Omental fat pad (tissue), 4 donors: ENCODE measurements at places on chromosomes 12 and 14. TPM values are rescaled to one million over a fixed set of nuclear protein-coding genes. Genes with fewer than 3 reads are reported as not detected.

The PMCH gene
- not detected for total RNA-seq

The TMCC3 gene
- total RNA-seq, result 9.2 TPM

The CIROP gene
- total RNA-seq, result not detected

The TBX3 gene
- total RNA-seq, result 18.0 TPM

DNA sequence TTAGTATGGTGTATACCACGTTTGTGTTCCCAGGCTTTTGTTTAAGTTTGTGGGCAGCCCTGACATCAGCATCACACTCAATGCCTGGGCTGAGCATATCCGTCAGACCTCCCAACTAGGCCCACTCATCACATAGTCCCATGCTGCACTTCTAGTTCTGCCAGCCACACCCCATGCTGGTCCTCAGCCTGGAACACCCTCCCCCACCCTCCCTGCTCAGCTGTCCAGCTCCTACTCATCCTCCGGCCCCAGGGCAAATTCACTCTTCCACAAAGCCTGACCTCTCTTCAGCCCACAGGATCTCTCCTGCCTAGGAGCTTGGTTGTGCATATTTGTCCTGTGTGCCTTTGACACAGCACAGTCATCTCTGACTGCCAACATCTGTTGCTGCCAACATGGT is 3.9 kb upstream of the ENDOU start:
- DNase-seq, result no peak

DNA sequence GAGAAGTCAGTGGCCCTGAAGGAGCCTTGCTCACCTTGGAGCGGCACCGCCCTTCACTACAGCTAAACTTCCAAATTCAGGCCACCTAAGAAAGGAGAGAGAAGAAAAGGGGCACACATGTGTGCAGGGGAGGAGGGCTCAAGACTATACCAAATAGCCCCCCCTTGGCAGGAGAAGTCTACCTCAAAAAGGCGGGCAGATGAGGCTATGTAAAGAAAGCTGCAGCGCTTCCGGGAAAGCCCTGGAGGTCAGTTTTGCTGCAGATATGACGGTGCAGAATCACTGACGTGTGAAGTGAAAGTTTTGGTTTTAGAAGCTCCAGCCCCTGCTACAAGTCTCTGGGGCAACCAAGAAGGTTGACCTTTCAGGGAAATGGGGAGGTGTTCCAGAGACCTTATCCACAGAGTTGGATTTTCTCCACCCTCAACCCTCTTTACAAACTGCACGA is 48.2 kb upstream of the PNMA1 start:
- no peak for DNase-seq

- no peak for DNase-seq
Measured at GRCh38 chr14:83164591-83164990, 1630.9 kb upstream of the SEL1L start.

GRCh38 chr14:55381040-55381439 is 30.6 kb downstream of the ATG14 start:
- DNase-seq, result no peak

DNA sequence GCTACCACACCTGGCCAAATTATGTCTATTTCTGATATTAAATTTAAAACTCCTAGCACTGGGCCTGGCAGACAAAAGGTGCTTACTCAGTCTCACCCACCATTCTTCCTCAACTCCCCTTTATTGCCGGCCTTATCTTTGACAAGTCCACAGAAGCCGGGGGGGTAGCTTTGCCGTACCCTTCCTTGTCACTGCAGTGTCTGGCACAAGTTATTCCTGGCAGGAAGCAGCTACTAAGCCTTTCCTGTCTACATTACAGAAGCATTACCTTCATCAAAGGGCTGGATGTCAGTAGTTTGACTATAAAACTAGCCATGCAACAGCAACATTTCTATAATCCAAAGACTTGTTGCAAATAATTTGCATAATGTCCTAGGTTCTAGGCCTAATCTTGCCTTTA is 127.1 kb downstream of the PRICKLE1 start:
- DNase-seq, result no peak

DNA sequence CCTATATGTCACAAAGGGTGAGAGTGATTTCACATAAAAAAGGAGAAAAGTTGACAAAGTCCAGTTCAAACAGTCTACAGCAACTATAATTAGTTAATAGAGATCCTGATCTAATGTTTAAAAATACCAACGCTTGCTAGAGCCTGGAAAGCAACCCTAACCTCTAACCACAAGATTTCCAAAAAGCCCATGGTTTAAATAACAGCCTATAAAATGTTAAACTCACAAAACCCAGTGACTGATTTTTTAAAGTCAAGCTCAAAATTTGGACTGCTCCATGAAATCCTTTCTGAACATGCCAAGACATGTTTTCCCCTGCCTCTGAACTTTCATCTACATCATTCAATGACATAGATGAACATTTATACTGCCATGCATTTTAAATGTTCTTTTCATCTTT is 81.6 kb downstream of the PLEKHG7 start:
- DNase-seq, result no peak

DNA sequence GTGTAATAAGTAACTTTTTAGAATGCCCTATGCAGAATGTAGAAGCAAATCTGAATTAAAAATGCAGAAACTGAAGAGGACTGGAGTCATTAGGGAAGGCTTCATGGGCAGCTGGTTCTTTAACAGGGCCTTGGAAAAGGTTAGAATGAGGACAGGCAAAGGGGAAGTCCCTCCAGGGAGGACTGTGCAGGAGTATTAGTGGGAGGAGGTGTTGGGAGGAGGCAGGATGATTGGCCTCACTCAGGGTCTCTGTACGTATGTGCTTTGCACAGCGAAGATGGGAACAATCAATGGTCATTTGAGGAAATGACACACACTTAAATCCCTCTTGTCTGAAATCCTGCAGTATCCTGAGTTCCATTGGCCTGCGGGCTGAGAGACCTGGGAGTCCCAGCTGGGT is 119.7 kb downstream of the PTCSC3 start:
- no peak for DNase-seq

GRCh38 chr14:35988550-35988949 is 162.4 kb downstream of the BRMS1L start:
- no peak for DNase-seq
